Activated T-cell treated with anti-CD3 and anti-CD28 coated beads for 4 hours (primary cell): ENCODE measurements at places on chromosomes 1 and 21.

DNA sequence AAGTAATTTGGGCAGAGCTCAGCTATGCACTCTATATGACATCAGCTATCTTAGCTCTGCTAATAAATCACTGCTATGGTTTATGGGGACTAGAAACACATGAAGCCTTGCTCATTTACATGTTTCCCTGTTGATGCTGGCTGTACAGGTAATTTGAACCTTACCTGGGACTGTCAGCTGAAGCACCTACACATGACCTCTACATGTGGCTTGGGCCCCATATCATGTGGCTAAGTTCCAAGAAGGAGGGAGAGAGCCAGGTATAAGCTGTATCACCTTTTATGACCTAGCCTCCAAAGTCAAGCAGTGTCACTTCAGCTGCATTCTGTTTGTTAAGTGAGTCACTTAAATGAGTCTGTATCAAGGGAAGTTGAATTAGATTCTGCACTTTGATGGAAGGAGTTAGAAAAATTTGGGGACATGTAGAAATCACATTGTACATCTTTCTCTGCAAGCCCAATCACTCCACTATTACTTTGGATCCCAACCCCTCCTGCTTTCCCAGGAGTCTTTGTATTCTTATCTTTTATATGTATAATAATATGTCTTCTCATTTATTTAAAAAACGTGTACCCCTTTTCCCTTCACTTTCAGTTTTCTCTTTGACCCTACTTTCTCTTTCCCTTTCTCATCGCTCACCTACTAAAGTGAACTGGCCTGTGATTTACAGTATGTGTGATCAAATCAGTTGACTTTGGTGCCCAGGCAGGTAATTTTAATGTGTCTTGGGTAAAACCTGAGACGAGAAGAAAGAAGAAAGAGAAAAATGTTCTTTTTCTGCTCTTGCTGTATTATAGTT, 53.4 kb upstream of the PRKACB start:
- no peak for DNase-seq

- no peak for DNase-seq
Observed at GRCh38 chr1:211632117-211632807, 43.2 kb downstream of the NEK2 start.

DNA sequence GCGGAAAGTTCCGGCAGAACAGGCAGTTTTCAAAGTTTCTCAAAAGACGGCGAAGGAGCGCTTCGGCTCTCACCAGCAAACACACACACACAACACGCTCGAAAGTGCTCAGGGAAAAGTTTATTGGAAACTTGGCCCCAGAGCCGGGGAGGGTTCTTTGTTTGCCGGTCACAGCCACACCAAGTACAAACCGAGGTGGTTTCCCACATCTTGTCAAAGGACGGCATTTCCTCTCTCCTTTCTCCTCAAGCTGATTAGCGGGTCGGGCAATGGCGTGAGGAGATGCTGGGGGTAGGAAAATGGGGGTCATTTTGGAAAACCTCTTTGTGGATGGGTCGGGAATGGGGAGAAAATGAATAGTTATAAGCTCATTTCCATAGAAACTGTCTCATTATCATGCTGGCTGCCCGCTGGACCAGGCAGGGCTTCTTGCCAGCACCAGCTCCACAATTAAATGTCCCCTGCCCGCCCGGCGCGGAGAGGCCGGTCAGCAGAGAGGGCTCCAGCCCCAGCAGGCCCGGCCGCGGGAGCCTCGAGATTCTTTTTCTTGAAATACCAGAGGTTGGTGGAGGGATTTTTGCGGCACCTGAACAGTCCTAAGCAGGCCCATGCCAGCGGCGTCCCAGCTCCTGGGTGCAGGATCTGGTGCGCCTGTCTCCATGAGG, 92.3 kb downstream of the PRDM16 start:
- DNase-seq, result no peak

GRCh38 chr21:39812983-39813382, 54.3 kb upstream of the PCP4 start:
- DNase-seq, result no peak

DNA sequence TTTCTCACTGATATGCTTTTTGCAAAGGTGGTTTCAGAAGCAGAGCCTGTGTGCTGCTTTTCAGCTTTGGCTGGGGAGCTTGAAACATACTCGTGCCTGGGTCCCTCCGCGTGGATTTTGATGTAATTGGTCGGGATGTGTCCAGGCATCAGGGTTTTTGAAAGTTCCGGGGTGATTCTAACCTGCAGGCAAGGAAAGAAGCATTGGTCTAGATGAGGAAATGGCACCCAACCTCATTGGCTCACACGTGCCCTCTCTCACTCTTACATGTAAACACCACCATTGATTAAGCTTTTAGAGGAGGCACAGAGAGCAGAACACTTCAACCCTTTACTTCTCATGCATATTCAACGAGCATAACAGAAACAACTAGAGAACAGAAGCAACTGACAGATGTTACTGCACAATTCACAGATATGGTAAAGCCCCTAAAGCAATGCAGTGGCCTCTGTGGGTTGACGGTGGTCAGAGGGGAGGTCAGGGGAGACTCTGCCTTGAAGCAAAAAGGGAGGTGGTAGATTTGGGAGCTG, 112.1 kb downstream of the TLR5 start:
- DNase-seq, result no peak

DNA sequence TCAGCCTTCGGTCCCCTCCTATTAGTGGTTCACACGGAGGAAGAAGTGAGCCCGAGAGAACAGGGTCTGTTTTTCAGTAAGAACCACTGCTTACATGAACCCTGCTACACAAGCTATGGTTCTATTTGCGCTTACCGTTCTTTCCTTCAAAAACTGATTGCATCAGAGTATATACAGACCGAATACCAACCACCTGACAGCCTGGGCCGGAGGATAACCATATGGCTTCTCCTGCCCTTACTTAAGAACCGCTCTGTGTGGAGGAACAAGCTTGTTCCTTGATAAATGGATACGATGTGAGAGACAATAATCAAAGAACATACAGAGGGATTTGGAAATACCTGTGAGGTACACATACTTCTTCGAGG, 1.1 kb upstream of the KCNT2 start:
- DNase-seq, result no peak

DNA sequence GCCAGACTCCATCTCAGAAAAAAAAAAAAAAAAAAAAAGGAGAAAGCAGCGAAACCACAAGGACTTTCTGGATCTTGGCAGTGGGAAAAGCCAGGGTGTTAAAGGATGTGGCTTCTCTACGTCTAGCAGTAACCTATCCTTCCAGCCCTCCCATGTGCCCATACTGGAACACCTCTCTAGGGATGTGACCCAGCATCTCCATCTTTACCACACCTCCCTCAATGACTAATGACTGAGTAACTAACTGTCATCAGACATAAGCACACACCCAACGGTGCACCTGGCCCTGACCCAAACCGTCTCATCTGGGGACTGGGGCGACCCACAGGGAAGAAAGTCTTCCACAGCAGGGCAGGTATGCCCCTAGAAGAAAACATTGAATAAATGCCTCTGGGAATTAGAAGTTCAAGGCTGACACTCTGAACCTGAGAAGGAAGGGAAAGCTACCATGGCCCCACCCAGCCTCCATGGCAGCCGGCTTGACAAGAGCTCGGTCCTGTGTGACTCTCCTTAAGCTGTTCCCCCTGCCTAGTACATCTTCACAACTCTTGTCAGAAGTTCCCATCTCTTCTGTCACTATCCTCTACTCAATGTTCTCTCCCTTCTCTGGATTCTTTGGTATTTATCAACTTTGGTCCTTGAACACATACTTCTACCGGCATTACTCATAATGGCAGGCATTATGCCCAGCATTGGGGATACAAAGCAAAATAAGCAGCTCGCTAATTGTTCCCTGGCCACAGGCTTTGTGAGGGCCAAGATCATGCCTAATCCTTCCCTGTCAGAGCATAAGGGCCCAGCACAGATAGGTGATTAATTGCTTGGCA, 14.8 kb upstream of the PAQR6 start:
- DNase-seq, result no peak
